ENCODE measurements at places on chromosomes 16 and 17.

DNA sequence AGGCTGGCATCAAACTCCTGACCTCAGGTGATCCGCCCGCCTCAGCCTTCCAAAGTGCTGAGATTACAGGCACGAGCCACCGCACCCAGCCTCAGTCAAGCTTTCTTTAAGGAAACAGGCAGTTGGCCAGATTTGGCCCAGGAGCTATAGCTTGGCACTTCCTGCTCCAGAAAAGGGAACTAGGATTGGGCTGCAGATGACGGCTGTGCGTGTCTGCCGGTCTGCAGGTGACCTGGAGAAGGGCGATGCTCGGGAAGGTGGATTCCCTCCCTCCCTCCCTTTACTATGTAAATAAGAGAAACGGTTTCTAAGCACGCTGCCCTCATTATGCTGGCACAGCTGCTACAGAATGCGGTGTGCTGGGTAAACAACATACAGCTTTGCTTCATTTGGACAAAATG, 215.9 kb downstream of the RPTOR start:
- no peak for DNase-seq

DNA sequence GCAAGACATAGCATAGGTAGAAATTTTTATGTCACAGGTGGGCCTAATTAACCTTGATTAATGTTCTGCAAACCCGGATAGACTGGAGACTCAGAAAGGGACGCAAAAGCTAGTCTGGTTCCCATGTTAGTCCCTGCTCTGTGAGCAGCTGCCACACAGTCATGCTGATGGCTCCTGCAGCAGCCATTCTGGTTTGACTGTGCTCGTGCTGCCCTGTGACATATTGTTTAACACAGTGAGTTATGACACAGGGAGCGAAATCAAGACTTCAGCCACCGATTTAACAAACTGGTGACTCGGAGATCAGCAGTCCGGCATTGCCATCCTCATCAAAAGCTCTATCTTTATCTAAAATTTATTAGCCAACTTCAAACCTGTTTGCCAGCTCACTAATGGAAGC, 169.8 kb downstream of the WWOX start:
- no peak for DNase-seq

- no peak for DNase-seq
Measured at GRCh38 chr16:77579351-77579891, 142.9 kb upstream of the NUDT7 start.

GRCh38 chr17:82893779-82894178, 54.0 kb upstream of the ZNF750 start:
- DNase-seq: no peak

DNA sequence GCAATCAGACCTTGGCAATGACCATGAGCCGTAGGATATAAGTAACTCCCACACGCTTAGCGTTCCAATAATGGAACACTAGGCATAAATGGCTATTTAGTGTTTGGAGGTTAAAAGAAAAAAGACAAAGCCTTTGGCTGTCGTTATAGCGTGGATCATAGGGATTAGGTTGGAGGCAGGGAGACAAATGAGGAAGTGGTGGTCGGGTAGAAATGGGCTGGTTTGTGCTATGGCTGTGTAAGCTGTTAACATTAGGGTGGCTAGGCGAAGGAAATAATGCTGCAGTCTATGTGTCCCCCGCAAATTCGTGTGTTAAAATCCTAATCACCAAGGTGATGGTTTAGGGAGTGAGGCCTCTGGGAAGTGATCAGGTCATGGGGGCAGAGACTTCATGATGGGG, 120.4 kb upstream of the IRX6 start:
- DNase-seq: no peak

DNA sequence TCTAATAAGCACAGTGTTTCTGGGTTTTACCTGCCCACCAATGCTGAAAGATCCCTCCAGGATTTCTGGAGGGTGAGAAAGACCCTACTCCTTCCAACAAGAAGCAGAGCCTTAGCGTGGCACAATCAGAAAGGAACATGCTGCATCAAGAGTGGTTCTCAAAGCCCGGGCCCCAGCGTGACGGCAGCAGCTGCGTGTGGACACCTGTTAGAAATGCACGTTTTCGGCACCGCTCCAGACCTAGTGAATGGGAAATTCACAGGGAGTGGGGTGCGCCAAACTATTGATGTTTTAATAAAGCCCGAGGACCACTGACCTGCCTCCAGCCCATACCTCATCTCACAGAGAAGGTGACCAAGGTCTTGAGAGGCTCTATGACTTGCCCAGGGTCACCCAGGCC, 55.8 kb downstream of the PECAM1 start:
- DNase-seq: no peak

- no peak for DNase-seq
Measured at GRCh38 chr17:43547659-43548256, 1.6 kb upstream of the ETV4 start.

DNA sequence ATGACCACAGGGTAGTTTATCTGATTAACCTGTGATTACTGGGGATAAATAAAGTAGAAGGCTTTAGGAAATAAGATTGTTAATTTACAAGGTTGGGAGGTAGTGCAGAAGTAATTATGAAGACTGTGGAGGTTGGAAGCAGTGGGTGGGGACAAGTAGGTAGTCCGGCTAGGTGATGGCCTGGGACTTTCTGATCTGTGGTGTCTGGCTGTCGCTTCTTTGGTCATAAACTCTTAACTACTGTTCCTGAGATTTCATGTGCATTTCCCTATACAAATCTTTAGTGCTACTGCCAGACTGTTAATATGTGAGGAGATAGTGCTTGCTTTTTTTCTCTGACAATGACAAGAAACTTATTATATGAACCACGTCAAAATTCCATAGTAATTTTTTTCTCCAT, 19.5 kb upstream of the HNF1B start:
- no peak for DNase-seq

DNA sequence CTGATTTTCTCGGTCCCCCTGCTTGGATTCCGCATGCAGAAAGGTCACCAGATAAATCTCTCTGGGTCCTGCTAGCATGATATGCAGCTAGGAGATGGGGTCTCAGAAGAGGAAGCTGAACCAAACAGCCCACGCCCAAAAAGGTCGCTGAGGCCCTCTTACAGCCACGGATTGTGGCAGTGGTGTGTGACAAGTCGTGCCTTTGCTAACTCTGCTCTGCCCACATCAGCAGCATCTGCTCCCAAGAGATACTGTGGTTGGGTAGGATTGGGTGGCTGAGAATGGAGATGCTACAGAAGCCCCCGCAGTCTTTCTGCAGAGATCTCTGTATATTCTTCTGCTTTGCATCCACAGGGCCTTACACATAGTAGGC, 15.2 kb upstream of the SKAP1 start:
- DNase-seq: no peak

DNA sequence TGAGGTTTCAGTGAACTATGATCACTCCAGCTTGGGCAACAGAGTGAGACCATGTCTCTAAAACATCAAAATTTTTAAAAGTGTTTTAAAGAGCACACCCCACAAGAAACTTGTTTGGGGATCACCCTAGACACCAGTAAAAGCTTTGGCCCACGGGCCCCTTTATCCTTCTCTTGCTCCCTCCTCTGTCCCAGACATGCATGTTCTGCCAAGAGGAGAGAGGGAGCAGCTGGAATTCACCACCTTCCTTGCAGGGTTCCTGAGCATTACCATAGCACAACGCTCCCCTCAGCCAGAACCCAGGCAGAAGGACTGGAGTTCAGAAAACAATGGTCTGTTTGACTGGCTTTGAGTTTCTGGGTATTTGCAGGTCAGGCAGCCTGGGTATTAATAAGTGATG, 214.3 kb upstream of the CDH5 start:
- no peak for DNase-seq

DNA sequence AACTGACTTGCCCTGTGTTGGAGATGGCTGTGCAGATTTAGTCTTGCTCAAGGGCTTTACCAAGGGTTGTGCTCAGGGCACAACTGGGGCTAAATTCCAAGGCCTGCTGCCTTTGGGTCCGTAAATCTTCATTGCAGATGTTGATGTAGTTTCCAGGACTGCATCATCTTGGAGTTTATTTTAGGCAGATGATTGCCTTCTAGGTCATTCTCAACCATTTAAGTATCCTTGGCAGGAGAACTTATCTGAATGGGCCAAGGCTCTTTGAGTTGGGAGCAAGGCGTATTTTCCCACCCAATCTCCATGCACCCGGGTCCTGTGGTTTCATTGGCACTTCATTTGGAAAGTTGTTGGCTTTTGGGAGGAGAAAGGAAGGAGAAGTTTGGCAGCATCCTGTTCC, 200.3 kb downstream of the MSI2 start:
- DNase-seq: no peak

DNA sequence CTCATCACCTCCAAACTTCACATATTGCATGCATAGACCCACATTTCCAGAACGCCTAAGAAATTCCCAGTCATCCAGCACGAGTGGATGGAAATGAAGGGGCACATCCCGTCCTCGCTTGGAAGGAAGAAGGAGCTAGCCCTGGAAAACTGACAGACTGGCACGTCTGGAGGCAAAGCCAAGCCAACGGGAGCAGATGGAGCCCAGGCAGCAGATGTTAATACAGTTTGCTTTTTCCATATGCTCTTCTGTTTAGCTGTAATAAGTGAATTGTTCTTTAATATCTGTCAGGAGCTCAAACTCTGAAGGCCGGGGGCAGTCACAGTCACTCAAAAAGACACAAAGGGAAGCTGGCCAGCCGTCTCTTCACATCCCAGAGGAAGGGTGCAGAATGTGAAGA, 187.7 kb downstream of the XYLT1 start:
- DNase-seq: no peak

DNA sequence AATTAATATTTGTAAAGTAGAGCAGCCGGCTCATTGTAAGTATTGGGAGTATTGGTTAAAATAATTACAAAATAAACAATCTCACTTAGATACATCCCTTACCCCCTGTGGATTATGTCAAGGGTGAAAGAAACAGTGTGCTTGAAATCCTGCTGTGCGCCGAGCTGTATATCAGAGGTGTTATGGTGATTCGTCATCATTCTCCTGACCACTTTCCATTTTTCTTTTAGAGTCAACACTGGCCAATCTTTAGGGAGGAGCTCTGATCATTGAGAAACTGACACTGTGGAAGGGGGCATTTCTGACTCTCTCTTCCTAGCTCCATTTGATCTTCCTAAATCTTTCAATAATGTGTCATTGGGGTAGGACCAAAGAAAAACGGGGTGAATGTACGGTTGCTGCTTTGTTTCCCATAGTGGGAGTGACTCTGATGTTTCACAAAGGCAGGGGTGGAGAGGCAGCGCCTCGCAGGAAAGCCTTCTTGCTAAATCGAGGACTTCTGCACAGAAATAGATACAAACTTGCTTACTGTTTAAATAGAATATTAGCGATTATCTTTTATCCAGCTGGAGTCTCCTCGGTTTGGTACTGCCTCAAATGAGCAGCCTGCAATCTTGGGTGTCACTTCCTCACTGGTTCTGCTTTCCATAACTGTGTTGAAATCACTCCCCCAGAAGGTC, 123.4 kb downstream of the PRKCB start:
- DNase-seq: no peak

- DNase-seq: no peak
Measured at GRCh38 chr17:66711401-66711800, 123.5 kb upstream of the CACNG5 start.

GRCh38 chr17:80965606-80966005, 26.0 kb upstream of the CHMP6 start:
- no peak for DNase-seq

DNA sequence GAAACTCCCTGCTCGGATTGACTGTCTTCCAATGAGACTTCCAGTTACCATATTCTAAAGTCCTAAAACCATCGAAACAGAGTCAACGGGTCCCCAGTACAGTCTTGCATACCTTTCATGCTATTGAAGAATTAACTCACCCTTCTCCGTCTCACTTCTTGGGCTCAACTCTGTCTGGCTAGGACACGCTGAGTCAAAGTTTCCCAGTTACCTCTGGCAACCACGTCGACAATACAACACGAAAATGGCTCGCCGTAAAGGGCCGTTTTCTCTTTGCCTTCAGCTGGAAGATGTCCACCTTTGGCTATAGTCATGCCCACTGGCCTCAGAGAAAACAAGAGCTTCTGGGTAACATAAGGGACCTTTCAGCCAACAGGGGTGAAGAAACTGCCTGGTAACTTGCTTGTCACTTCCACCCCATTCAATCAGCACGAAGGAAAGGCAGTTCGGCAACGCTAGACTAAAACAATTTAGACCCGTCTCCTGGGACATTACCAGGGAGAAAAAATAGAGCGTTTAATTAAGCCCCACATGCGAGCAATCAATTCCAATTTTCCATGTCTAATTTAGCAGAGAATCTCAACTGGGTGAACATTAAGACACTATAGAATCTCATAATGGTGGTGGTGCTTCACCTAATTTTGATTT, 21.5 kb downstream of the KCNG4 start:
- no peak for DNase-seq

GRCh38 chr16:52296076-52296475, 250.9 kb downstream of the TOX3 start:
- DNase-seq: no peak

- DNase-seq: no peak
Measured at GRCh38 chr17:17503566-17504130, 7.5 kb upstream of the RASD1 start.

- no peak for DNase-seq
Measured at GRCh38 chr17:64332502-64332901, 58.2 kb downstream of the PECAM1 start.

- no peak for DNase-seq
Measured at GRCh38 chr16:58494981-58495520, 4.9 kb upstream of the NDRG4 start.

- DNase-seq: no peak
Measured at GRCh38 chr17:41185001-41185400, 290 bp upstream of the KRTAP4-1 start.

DNA sequence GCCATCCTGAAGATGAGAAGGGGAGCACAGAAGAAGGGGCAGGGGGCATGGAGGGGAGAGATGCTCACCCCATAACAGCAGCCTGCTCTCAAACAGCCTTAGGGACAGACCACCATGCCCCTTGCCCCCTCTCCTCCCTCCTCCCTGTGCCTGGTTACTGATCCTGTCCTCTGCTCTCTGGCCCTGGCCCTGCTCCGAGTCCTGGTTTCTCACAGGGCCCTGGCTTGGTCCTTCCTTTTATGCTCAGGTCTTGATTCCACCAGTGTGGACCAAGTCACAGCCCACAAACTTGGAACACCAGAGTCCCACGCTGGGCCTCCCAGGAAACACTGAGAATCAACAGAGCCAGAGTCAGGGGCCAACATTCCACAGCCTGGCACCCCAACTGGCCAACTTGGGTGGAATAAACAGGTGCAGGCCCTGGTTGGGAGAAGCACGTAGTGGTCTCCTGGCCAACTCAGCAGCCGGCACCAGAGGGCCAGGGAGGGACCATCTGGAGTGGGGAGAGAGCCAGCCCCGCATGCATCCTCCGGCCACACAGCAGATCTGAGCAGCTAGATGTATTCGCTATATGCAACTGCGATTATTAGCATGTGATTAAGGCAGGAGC, 44.9 kb upstream of the CDC42EP4 start:
- DNase-seq: no peak

DNA sequence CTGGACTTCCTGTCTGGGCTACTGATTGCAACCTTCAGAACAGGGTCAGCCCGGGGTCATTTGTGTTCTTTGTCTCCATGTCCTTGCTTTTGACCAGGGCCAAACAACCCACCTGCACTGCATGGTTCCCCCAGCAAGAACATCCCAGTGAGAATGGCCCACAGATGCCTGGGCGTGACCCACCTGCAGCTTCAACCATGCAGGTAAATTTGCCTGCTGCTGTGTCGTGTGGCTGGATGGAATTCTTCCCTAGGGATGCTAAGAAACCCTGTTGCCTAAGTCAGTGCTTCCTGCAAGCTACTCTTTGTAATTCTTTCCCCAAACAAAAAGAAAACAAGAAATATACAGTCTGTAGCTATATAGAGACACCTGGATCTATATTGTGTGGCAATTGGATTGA, 12.5 kb downstream of the CDH13 start:
- no peak for DNase-seq

- DNase-seq: no peak
Measured at GRCh38 chr16:11742093-11742535, 543 bp downstream of the TXNDC11 start.

All from activated naive CD4-positive, alpha-beta T cell (primary cell).